ENCODE measurements at places on chromosomes 5 and 9.

DNA sequence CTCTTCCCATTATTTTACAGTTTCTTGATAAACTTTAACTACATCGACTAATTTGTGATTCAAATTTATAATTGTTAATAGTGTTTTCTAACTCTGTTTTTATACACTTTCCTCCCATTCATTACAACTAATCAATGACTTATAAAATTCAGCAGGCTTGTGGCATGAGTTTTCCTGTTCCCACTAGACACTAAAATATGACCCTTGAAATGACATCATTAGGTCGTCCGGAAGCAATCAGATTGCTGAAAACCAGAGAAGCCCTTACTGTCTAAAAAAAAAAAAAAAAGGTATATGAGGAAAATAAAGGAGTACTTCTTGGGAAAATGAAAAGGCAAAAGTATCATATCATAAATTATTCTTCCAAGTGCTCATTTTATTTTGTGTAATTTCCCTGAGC is 553.7 kb downstream of the ZNF608 start:
- DNase-seq, result no peak

GRCh38 chr5:142800776-142801494 is 30.8 kb downstream of the ARHGAP26 start:
- DNase-seq, result no peak

DNA sequence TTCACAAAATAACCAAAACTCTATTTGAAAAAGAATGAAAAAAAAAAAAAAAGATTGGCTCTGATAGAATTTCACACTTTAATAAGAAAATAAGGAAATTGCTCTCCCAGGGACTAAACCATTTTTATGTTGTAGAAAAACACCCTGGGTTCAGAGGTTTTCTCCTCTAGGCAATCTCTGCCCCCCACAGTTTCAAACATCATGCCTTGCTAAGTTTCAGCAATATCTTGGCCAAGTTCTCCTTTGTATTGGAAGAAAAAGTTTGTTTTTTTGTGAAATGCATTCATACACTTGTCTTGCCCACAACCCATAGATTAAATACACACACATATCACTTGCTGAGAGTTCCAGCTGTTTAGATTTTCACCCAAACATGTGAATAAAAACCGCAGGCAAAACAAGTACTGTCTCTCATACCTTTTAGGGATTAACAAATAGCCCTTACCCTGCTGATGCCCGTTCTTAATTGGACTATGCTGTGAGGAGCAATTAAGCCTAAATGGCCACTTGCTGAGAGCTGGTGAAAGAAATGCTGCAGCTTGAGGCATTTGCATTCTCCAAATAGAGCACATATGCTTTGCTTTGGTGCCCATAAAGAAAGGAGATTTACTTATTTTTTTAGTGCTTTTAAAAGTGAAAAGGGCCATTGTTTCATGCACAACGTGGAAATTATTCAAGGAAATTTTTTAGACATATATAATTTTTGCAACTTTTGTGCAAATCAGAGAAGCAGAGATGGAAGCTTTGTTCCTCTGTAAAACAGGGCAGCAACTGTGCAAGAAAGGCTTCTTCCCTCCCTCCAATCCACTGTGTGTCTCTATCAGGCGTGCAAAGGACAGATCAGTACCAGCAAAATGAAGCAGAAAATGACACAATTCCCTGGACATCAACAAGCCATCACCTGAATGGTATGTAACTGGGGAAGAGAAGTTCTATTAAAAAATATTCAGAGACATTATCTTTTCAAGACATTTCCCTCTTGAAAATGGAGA is 262.4 kb upstream of the KIF2A start:
- no peak for DNase-seq

GRCh38 chr9:126144603-126145456 is 181.8 kb upstream of the MVB12B start:
- DNase-seq, result no peak

- no peak for DNase-seq
Measured at GRCh38 chr9:93346231-93347112, 105.0 kb upstream of the FAM120A start.

DNA sequence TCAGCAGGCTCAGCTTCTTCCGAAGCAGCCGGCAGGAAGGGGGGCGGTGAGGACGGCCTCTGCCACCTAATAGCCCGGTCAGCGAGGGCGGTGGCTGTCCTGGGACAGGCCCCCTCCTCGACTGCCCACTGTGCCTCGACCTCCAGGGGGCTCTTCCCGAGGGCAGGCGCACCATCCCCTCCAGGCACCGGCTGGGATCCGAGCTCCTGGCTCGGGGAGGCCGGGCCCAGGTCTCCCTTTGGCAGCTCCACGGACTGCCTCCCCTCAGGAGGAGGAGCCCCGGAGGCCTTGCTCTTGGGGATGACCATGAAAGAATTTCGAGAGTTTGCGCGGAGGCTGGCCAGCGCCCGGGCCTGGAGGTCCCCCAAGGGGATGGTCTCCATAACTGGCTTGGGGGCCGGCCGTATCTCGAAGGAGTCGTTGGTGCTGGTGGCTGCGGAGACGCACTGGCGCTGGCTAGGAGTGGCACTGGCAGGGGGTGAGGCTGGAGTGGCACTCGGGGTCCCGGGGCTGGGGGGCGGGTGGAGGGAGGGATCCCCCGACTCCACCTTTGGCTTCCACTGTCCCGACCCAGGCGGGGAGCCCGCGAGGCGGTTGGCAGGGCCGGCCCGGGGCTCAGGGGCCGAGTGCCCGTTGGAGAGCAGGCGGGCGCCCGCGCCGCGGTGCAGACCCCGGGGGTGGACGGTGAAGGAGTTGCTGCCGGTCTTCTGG is 975 bp downstream of the TPRN start:
- DNase-seq, result peak; percentile 7

GRCh38 chr5:33475706-33476105 is 34.9 kb downstream of the TARS1 start:
- no peak for DNase-seq

- DNase-seq, result no peak
Measured at GRCh38 chr9:97531888-97532376, 30.5 kb downstream of the TMOD1 start.

DNA sequence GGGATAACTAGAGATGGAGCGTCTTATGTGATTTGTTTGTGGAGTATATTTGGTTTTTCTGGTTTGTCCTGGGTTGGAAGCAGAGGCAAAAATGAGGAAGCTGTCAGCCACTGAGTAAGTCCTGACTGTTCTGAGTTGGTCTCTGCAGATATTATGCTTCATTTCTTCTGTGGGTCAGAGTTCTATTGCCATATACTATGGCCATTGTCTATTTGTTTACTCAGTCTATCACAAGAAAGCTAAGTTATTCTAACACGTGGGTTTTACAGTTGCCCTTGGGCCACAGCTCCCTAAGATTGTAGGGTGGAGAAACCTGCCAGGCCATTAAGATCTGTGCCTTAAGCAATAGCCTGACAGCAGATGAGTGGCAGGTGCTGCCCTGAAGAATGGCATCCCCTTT is 3.0 kb upstream of the CTSV start:
- no peak for DNase-seq

GRCh38 chr9:10251490-10251889 is 361.3 kb downstream of the PTPRD start:
- no peak for DNase-seq

DNA sequence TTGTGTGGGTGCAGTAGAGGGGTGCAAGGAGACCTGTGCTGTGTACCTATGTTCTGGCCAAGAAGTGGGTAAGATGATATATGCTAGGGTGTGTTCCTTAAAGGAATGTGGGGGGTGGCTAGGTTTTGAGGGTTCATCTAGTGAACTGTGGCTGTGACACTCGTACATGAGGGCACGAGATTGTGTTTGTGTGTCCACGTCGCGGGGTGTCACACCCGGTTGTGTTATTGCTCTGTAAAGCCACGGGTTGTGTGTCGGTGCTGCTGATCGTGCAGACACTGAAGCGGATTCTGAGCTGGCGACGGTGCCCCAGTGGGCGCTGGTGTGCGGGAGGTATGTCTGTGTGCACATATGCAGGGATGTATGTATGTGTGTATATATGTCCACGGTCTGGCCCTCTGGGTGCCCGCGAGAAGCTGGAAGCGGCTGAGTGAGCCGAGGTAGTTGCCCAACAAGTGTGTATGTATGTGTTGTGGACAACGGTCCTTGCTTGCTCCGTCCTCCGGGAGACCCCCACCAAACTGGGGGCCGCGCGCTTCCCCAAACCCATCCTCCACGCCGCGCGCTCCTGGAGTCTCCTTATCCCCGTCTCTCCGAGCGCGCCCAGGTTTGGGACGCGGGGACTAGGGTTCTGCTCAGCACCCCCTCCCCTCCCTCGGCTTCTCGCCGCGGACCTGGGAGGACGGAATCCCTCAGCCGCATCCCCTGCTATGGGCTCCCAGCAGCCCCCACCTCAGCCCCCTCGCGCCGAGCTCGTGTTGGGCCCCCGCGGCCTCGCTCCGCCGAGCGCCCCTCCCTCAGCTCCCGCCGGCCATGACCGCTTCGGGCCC is 639 bp downstream of the PCDH1 start:
- DNase-seq, result no peak

DNA sequence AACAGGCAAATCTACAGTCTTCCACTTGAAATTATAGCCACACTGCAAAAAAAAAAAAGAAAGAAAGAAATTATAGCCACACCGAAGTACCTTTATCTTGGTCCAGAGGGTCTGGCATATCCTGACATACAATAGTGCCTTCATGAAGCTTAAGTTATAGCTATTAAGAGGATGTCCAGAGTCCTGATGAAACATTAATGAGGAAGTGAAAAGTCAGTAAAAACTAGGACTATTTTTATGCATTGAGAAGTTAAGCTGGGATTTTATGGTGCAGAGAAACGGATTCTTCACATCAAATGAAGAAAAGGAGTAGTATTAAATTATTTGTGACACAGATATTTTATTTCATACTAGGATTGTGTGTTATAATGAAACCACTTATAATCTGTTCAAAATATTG is 123.9 kb downstream of the SV2C start:
- DNase-seq, result no peak

GRCh38 chr9:89579741-89580385 is 24.9 kb upstream of the GADD45G start:
- no peak for DNase-seq

GRCh38 chr9:105146677-105147076 is 97.8 kb upstream of the SLC44A1 start:
- DNase-seq, result no peak

- DNase-seq, result no peak
Measured at GRCh38 chr5:131322926-131323325, 59.1 kb downstream of the CDC42SE2 start.

- no peak for DNase-seq
Measured at GRCh38 chr9:121192518-121192917, 9.2 kb downstream of the RAB14 start.

DNA sequence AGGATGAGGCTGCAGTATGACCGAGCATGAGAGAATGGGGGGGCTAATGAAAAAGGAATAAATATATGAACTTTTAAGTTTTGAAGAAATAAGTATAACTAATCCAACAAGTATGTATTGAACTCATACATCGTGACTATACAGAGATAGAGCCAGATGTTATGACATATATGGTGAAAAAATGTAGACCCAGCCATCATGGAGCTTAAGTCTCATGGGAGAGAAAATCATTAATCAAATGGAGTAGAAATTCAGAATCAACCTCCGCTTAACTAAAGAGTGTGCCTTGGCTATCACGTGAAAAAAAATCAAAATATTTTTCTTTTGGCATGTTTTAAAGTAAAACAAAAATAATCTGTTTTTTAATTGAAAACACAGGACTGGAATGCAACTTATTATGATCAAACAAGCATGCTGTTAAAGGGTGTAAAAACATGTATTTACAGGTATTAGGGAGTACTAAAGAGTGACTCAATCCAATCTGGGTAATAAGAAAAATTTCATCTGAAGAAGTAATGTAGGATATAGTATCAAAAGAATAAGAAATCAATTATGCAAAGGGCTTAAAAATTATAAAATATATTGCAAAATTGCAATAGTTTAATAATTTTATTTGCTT is 868.5 kb upstream of the NUDT12 start:
- no peak for DNase-seq

- DNase-seq, result no peak
Measured at GRCh38 chr5:150122158-150122510, 33.5 kb downstream of the PDGFRB start.

GRCh38 chr5:90264689-90265544 is 144.6 kb downstream of the CETN3 start:
- peak; percentile 53 for DNase-seq

- no peak for DNase-seq
Measured at GRCh38 chr5:56356121-56356835, 123.1 kb upstream of the ANKRD55 start.

DNA sequence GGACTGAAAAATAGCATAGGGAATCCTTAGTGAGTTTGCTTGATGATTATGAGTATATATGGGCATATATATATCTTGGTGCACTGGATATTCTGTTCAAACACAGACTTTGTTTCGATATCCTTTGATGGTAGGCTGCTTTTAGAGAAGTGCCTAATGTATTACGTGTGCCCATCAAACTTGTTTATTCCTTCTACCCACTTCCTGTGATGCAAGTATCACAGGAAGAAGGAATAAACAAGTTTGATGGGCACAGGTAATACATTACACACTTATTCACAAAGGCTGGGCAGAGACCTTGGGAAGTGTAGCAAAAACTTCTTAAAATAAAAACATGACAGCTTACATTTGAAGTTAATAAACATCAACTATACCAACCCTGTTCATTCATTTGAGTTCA is 364.2 kb downstream of the CHSY3 start:
- DNase-seq, result no peak

DNA sequence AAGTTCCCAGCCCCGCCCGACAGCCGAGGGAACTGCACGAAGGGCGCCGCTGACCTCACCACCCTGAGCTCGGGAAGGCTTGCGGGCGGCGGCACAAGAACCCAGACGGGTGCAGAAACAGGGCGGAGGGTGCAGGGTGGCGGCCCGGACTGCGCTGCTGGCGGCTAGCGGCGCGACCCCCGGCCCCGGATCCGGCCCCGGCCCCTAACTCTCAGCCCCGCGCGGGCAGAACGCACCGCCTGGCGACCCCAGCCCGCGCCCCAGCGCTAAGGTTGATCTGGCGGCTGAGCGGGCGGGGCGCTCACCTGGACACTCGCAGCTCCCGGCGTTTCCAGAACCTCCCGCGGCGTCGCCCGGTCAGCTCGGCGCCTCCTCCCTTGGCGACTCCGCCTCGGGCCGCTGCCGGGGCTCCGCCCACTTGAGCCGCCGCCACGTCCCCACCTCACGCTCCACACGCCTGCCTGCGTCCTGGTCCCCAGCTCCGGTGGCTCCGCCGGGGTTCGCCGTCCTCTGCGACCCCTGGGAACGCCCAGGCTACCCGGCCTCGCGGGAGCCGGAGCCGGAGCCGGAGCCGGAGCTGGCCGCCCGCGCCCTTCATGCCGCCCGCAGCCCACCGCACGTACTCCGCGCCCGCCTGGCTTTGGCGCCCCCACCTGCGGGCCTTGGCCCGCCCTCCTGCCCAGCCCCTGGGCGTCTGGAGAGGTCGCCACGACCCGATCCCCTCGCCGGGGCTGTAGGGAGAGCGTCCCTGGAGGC is at the start of gene P4HA2:
P4HA2 (minus strand) TSS at position 369 of the 756 bp plus-strand sequence. CDS start 9,227 bp downstream, outside the sequence.
- peak; percentile 62 for DNase-seq

- DNase-seq, result peak; percentile 47
Measured at GRCh38 chr9:91945277-91946085, 4.5 kb downstream of the ROR2 start.

- DNase-seq, result no peak
Measured at GRCh38 chr9:123478967-123479602, 123.1 kb downstream of the CRB2 start.

DNA sequence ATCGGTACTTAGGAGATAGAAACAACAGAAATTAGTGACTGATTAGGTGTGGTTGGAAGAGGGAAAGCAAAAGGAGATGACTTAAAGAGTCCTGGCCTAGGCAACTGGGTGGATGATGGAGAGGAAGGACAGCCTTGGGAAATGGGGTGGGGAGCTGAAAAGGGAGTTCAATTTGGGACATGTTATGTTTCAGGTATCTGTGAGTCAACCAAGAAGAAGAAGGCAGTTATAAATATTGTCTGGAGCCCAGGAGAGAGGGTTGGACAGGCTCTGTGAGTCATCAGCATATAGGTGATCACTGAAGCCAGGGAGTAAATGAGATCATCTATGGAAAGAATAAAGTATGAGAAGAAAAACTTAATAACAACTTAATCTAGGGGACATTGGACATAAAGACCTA is 357.7 kb downstream of the NPR3 start:
- no peak for DNase-seq
